CD4-positive, alpha-beta T cell treated with Interleukin-2 at 100 ng/mL for 4 hours (primary cell): ENCODE measurements at places on chromosomes 16 and 17.

GRCh38 chr16:649631-650030, 466 bp downstream of the WDR90 start:
- no peak for DNase-seq

DNA sequence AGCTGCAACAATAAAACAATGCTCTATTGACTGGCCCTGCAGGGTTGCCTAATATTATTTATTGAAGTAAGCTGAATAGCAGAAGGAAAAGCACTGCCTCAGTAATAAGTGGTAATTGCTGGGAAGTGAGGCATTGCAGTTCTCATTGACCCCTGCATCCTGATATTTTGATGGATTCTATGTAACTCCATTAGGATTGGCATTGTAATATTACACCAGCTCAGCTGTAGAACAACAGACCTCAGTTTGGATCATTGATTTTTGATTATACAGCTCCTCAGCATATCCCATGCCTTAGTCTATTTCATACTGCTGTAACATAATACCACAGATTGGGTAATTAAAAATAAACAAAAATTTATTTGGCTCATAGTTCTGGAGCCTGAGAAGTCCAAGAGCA, 650.6 kb upstream of the SALL1 start:
- no peak for DNase-seq

- peak; percentile 64 for DNase-seq
These were observed 87.8 kb downstream of the GNAO1 start for GRCh38 chr16:56279132-56279531.

DNA sequence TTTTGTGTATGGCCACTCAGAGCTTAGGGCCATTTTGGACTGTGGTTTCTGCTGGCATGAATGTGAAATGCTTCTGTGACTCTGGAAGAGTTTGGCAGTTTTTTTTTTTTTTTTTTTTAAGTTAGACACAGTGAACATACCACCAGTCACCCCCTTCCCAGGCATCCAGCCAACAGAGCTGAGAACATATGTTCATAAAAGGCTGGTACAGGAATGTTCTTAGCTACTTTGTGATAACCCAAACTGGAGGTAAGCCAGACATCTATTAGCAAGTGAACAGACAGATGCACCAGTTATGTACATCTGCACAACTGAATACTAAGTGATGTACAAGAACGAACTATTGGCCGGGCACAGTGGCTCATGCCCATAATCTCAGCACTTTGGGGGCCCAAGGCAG, 92.7 kb downstream of the ABCC1 start:
- DNase-seq: no peak
